NCI-H2029 treated with DMSO at 0.1 percent for 48 hours (cell line): ENCODE measurements at places on chromosomes 1 and 21.
A peak's percentile ranks its signal among the peaks of the same experiment; 100 is the strongest.

GRCh38 chr1:182687361-182687760 is 3.0 kb upstream of the RGS8 start:
- no peak for DNase-seq

DNA sequence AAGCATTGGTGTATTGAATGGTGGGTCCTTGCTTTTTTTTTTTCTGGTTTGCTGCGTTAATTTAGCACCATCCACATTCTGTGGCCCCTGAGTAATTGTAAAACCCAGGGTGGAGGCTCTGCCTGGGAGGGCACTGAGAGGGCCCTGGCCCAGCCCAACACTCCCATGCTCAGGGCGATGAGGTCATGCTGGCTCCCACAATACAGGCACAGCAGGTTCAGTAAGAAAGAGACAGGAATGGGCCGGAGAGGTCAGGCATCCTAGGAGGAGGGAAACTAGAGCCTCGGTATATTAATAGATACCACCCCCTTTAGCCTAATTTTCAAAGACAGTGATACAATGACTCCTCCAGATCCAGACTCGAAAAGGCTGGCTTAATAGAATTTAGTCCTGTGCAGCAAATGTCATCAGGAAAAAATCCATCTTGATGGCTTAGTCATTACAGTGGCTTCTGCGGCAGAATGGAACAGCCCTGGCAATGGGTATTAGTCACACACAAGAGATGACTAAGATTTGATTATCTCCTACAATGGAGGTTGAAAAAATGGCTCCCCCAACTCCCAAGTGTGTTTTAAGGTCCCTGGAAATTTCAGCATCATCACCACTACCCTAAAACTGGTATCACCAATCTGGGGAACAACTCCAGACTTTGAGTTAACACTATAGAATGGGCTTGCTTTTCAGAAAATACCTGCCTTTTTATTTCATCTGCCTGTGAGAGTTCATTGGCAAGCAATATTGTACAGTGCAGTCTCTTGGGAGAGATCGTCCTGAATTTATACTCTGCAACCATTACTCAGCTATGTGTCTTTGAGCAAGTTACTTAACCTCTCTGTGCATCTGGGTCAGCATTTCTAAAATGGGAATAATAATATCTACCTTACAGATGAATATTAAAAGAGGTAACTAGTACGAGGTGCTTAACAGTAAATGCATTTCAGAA is 43.9 kb upstream of the LYST start:
- no peak for DNase-seq

GRCh38 chr1:221228594-221228993 is 349.4 kb downstream of the HLX start:
- no peak for DNase-seq

DNA sequence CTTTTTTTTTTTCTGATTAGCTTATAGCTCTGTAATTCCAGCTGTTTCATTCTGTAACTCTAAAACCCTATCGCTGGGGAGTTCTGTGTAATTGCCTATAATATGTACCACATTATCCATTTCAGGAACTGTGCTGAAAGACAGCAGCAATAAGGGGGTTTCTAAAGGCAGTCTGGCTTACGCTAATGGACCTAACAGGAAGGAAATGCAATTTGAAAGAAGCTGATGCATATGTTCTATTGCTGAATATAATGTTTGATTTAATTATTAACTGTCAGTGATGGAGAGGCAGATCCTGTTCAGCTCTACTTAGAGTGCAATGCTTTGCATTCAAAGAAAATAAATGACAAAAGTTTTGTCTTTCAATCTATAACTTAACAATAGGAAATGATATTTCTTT is 209.4 kb upstream of the SNX7 start:
- DNase-seq: no peak

DNA sequence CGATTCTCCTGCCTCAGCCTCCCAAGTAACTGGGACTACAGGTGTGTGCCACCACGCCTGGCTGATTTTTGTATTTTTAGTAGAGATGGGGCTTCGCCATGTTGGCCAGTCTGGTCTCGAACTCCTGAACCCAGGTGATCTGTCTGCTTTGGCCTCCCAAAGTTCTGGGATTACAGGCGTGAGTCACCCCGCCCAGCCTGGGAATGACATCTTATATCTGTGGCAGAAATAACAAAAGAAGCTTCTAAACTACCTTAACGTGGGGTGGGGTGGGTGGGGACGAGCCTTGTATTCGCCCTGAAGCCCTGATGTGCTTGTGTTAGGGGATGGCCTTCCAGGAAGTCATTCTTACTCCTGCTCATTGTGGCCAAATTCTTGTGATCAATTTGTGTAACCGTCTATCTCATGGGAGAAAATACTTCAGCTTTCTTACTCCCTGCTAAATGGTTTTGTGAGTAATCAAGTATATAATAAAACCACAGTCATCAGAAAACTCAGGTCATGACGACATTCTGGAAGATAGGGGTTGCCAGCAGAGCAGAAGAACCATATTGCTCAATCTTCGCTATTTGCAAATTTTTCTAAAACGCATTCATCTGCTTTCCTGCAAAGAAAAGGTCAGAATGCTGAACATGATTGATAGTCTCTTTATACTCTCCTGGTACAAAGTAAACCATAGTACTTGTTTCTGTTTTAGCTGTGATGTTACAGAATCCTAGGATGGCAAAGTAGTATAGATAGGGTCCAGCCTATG is 63.2 kb downstream of the DIRAS3 start:
- DNase-seq: no peak

DNA sequence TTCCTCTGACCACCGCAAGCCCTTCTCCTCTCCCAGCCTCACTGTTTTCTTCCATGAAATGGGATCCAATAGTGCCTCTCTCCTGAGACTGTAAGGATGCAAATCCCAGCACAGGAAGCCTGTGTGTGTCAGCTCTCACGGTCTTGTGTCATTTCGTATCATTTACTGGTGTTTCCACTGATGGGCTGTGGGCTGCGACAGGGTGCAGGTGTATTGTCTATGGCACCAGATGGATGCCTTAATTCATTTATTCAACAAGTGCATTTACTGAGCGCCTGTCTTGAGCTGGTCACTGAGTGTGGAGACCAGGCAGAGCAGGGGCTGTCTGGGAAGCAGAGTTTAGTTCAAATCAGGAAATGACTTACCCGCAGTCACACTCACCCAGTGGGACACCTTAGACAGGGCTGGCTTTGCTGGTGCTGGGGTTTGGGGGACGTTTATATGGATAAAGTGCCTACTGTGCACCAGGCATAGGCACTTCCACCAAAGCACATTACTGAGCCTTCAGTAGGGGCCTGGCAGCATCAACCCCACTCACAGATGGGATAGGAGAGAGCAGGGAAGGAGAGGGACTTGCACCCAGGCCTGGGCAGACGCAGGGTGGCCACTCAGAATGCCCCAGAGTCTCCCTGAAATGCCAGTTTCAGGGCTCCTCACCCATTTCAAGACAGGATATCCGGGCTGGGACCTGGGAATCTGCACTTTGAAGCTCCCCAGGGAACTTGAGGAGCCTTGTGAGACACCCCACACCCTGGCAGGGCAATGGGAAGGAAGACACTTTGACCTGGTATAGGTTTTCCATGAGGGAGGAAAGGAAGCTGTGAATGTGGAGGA is 398.9 kb downstream of the MATN1 start:
- DNase-seq: no peak

DNA sequence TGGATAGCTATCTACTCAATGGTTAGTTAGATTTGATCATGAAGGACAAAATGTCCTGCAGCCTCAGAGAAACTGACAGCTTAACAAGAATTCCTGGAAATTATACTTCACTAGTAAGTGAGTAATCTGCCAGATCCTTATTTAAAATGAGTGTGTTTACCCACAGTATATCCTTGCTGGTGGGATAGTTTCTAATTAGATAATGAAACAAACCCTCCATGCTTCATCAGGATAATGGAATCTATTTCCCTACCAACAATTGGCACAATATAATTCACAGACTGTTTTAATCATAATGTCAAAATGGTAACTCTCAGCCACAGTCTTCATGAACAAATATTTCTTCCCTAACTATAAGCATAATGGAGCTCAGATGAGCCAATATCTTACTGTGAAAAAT is 239.4 kb upstream of the ST6GALNAC5 start:
- DNase-seq: no peak

- DNase-seq: no peak
These were observed 92.2 kb upstream of the ZBTB40 start for GRCh38 chr1:22359427-22359826.

GRCh38 chr1:246383791-246384190 is 123.3 kb downstream of the SMYD3 start:
- DNase-seq: no peak

DNA sequence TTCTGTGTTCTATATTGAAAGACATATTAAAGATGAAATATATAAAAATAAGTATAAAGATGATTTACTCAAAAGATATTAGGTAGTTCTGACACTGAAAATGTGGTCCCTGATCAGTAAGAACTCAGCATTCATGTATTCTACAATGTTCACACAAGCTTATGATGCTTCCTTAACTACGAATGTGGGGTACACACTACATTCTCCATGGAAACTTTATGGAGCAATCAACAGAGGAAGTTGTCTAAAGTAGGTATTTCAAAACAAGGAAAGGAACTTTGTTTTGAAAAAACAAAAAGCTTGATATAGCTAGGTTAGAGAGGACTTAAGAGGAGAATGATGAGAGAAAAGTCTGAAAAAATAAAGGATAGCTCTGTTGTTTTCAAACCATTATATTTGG is 119.7 kb upstream of the RGS18 start:
- no peak for DNase-seq

DNA sequence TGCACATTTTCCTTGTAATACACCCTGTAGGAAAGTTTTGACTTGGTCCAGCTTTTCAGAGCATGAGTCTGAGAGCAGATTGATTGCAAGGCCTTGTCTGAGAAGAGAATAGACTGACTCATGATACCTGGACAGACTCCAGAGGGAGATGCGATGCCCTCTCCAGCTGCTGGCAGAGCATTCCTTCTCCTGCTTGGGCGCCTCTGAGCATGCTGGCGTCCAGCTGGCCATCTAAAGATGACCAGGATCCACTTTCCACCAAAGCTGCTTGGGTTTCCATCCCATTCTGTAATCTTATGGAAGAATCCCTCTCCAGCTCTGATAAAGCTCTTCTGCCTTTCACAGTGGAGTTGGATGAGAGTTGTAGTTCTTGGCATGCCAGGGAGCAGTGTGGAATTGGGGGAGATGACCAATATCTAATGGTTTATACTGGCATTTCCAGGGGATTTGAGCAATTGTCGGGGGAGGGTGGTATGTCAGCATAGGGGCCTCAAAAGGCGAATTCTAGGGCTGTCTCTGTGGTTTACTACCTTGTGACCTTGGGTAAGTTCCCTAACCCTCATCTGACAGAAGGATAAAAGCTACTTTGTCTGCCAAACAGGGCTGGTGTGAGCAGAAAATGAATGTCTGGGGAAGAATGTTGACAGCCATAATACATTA is 19.5 kb downstream of the SZRD1 start:
- DNase-seq: peak; percentile 5

- no peak for DNase-seq
These were observed 359.2 kb upstream of the NCAM2 start for GRCh38 chr21:20639026-20639425.

DNA sequence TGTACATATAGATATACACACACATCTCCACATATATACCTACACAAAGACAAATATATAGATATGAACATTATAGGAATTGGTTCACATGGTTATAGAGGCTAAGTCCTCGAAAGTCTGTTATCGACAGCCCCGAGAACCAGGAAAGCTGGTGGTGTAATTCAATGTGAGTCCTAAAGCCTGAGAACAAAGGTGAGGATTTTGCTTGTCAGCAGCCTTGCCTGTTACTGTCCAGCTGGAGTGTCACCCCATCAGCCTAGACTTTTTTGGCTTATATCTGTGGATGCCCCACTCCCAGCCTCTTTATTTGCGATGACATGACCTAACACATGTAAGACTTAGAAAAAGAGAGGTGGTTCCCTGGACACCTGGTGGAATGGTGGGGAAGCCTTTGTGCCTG is 97.0 kb downstream of the GIPC2 start:
- no peak for DNase-seq

DNA sequence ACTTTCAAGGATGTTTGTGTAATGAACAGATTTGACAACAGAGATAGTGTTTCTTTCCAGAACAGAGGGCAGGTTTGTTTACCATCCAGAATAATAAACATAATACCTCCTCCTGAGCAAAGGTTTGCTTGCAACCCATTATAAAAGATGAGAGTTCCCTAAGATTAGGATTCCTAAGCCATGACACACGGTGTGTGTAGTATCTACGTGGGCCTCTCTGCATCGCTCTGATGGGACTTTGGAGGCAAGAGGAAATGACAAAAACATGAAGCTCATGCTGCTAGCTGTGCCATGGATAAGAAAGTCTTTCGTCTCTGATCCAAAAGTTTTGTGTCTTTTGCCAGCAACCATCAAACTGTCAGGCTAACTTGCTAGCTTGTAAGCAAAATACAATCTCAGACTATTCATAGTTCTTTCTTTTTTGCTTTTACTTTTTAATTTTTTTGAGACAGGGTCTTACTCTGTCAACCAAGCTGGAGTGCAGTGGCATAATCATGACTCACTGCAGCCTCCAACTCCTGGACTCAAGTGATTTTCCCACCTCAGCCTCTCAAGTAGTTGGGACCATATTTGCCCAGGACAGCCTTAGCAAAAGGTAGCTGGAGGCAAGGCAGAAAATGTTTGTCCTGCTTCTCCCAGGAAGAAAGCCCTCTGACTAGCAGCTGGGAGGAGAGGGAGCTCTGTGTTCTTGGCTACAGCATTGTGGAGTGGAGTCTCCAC is 81.1 kb downstream of the LHX4 start:
- DNase-seq: no peak
